Common myeloid progenitor, CD34-positive (primary cell): ENCODE measurements at places on chromosomes 5 and 9.
A peak's percentile ranks its signal among the peaks of the same experiment; 100 is the strongest.

DNA sequence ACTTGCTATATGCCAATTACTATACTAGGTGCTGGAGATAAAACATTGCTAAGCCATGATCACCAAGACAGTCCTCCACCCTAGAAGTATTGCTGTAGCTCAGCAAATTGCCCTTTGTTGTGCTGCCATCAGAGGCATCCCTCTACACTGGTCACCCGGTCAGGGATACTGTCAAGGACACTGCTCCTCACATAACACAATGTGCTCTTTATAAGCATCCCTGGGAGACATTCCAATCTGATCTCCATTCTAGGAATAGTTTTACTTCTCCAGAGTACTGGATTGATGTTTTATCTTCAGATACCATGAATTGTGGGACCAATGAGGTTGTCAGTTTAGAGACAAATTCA, 10.4 kb upstream of the DNAJA1 start:
- no peak overlapping the region for H3K4me3 ChIP-seq
- H3K27ac ChIP-seq: no peak overlapping the region
- no peaks in the 10 kb centered on the region for H3K4me1 ChIP-seq
- H3K36me3 ChIP-seq: no peaks in the 10 kb centered on the region

DNA sequence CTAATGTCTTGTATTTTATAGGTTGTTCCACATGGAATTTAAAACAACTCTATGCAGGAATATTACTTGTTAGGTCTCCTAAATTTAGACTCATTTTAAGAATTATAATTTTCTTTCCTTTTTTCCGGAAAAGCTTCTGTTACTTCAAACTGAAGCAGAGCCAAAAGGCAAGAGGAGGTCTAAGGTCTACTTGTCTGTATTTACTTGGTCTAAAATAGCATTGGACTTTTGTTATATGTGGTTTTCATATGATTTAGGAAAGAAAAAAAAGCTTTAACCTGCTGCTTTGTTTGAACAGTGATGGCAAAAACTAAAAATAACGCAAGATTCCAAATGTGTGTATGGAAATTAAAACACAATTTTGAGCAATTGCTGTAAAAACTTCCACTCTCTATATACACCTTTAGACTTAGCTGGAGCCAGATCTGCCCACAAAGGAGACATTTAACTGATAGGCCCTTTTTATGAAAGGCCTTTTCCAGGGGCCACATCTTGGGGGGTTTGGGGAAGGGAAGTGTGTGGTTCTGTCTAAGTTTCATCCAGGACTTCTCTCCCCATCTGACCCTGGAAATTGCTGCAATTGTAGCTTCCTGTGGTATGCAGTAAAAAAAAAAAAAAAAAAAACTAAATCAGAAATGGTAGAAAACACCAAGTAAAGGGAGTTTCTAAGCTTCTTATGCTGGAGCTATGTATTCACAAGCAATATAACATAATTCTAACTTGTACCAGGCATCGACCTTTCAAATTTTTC, 307.7 kb upstream of the MEF2C start:
- no peaks in the 10 kb centered on the region for H3K27me3 ChIP-seq
- no peak overlapping the region for H3K27ac ChIP-seq
- DNase-seq: no peak
- no peaks in the 10 kb centered on the region for H3K36me3 ChIP-seq

- H3K27ac ChIP-seq: no peak overlapping the region
- H3K4me1 ChIP-seq: no peaks in the 10 kb centered on the region
- no peak overlapping the region for H3K4me3 ChIP-seq
- no peaks in the 10 kb centered on the region for H3K27me3 ChIP-seq
- no peaks in the 10 kb centered on the region for H3K36me3 ChIP-seq
- no peak for DNase-seq
Measured at GRCh38 chr9:75909776-75910175, 19.3 kb downstream of the PCSK5 start.

DNA sequence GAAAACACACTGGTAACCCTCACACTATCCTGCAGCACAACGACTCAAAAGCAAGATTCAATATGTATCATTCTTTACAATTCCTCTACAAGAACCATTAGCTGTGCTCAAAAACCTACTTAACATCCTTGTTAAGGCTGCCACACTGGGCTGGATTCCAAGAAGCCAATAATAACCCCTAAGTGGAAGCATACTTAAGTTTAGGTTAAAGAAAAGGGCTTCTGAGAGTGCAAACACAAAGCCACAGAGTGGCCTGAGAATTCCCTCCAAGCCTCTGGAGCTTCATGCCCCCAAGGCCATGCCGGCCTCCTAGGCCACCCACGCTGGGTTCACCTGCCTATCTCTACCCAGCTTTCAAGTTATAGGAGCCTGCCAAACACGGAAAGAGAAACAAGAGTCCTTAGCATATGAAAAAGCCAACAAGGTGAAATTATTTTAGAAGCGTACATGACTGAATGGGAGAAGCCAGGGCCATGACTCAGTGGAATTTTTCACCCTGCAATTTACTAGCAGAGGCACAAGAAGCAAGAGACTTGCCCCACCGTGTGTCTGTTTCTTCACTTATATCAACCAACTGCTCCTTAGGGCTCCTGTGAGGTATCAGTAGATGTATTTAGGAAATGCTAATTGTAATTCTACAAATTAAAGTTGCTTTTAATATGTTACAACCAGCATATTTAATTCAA, 293.0 kb downstream of the SPOCK1 start:
- peaks cover 1% of the 10 kb centered on the region for H3K27me3 ChIP-seq
- H3K4me1 ChIP-seq: no peaks in the 10 kb centered on the region
- H3K27ac ChIP-seq: no peak overlapping the region
- no peak for DNase-seq
- no peaks in the 10 kb centered on the region for H3K36me3 ChIP-seq

DNA sequence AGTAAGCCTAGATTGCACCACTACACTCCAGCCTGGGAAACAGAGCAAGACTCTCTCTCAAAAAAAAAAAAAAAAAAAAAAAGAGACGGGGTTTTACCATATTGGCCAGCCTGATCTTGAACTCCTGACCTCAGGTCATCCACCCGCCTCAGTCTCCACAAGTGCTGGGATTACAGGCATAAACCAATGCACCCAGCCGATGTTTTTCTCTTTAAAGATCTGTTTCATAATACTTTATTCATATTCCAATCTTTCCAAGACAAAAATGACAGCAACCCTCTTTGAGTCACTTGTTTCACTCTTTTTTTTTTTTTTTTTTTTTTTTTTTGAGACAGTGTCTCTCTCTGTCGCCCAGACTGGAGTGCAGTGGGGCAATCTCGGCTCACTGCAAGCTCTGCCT, 13.6 kb upstream of the LMNB1 start:
- H3K4me1 ChIP-seq: peaks cover 28% of the 10 kb centered on the region
- DNase-seq: no peak
- H3K4me3 ChIP-seq: no peak overlapping the region
- no peak overlapping the region for H3K27ac ChIP-seq
- H3K27me3 ChIP-seq: no peaks in the 10 kb centered on the region

GRCh38 chr9:128713411-128713780, 10.5 kb downstream of the ZDHHC12 start:
- H3K36me3 ChIP-seq: no peaks in the 10 kb centered on the region
- no peaks in the 10 kb centered on the region for H3K27me3 ChIP-seq
- H3K4me3 ChIP-seq: no peak overlapping the region
- H3K27ac ChIP-seq: no peak overlapping the region

DNA sequence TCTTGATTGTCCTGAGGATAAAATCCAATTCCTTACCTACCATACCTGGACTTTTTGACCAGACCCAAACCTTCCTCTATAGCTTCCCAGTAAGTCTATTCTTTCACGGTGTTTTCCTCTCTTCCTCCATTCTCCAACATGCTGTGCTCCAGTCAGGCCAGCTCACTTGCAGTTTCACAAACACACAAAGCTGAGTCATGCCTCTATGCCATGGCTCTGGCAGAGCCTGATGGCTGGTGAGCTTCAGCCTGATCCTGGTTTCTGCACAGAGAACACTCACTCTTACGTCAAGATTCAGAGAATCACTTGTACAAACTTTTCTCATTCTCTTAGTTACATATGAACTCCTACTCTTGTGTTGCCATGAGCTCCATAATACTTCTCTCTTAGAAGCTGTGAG, 27.7 kb upstream of the PAX5 start:
- no peaks in the 10 kb centered on the region for H3K36me3 ChIP-seq
- peaks cover 3% of the 10 kb centered on the region for H3K27me3 ChIP-seq
- DNase-seq: peak; percentile 36
